ENCODE measurements at places on chromosomes 12 and 14. TPM values are rescaled to one million over a fixed set of nuclear protein-coding genes. Genes with fewer than 3 reads are reported as not detected.

Gene SRRM4
- total RNA-seq: not detected

Gene SLC24A4
- not detected for total RNA-seq

Gene POTEG
- not detected for total RNA-seq

Gene HCAR3
- total RNA-seq: not detected

Gene TSHR
- not detected for total RNA-seq

Gene BEGAIN
- total RNA-seq: 0.20 TPM

Gene SRGAP1
- total RNA-seq: 5.3 TPM

Gene OAS2
- total RNA-seq: 101 TPM

Gene FAM90A1
- total RNA-seq: not detected

Gene REM2
- total RNA-seq: 0.27 TPM

Gene UNG
- 131 TPM for total RNA-seq

Gene IKZF4
- 0.60 TPM for total RNA-seq

Gene LMNTD1
- total RNA-seq: 0.07 TPM

Gene RIMKLB
- 23.9 TPM for total RNA-seq

Gene TAS2R20
- total RNA-seq: 0.13 TPM

Gene LALBA
- not detected for total RNA-seq

Gene GARIN6
- total RNA-seq: not detected

Gene MMAB
- total RNA-seq: 58.4 TPM

Gene KRT6C
- not detected for total RNA-seq

Gene PLEKHD1
- not detected for total RNA-seq

Gene FBXW8
- total RNA-seq: 9.7 TPM

Gene LRTM2
- total RNA-seq: not detected

Gene FAM181A
- not detected for total RNA-seq

Gene PDE3A
- 1.1 TPM for total RNA-seq

Gene FOXA1
- total RNA-seq: 0.39 TPM

Gene KRT84
- not detected for total RNA-seq

Gene KRT83
- total RNA-seq: not detected

Gene SERPINA9
- total RNA-seq: not detected

Gene SOAT2
- total RNA-seq: not detected

Data from mammary microvascular endothelial cell (primary cell).